ENCODE measurements at places on chromosomes 2 and 18.

GRCh38 chr18:37529296-37529695 is 36.3 kb downstream of the CELF4 start:
- DNase-seq = no peak

- DNase-seq = no peak
Observed at GRCh38 chr2:145906354-145906753, 1386.4 kb upstream of the ZEB2 start.

DNA sequence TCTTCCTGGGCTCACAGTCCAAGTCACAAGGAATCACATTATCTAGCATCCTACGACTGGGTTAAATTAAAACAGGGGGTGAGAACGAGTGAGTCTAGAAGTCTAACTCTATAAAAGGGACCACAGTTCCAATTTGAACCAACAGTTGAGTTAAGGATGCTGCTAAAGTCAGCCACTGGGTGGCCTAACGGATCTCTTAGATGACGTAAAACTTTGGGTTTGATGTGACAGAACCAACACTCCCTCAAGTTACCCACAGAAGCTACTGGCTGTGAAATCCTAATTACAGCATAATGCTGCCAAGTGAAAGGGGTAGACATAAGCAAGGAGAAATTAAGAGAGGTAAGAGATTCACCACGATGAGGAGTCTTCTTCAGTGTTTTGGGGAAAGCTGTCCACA is 32.7 kb upstream of the RUFY4 start:
- no peak for DNase-seq

DNA sequence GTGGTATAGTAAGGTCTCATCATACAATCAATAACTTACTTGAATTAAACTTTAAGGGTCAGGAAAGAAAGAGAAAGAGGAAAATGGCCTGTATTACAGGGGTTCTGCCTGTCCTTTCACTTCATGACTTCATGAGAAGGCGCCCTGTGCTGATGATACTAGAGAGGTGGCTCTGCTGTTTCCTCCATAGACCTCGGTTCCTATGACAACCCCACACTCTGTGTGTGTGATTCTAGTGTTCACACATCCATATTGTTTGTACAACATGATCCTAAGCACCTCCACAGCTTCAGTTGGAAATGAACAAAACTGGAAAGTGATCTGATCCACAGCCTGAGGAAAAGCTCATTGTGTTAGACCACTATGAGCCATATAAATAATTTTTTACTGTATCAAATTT is 7.0 kb upstream of the REEP1 start:
- DNase-seq = no peak

DNA sequence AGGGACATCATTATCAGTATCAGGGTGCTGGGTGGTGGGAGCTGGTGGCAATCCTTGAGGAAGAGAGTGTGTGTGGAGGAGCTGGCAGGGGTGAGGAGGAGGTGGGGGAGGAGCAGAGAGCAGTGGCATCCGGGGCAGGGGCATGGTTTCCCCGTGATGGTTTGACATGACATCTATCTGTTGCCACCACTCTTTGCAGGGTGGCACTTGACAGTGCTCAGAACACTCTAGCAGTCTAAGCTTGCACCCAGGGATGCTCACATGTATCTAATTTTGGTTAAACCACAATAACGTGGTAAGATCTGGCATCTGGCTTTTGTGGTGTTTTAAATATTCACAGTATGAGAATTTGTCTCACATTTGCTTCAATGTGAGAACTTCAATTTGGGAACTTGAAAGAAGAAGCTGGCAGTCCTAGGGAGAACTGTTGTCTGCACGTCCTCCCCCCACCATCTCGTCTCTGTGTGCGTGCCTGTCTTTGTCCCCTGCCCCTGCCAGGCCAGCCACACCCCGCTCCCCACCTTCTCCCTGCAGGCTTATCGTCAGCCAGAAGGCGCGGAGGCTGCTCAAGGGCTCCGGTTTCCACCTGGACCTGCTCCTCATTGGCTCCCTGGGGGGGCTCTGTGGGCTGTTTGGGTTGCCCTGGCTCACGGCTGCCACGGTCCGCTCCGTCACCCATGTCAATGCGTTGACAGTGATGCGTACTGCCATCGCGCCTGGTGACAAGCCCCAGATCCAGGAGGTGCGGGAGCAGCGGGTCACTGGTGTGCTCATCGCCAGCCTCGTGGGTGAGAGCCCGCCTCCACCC is 11.7 kb downstream of the SLC4A3 start:
- DNase-seq = no peak

DNA sequence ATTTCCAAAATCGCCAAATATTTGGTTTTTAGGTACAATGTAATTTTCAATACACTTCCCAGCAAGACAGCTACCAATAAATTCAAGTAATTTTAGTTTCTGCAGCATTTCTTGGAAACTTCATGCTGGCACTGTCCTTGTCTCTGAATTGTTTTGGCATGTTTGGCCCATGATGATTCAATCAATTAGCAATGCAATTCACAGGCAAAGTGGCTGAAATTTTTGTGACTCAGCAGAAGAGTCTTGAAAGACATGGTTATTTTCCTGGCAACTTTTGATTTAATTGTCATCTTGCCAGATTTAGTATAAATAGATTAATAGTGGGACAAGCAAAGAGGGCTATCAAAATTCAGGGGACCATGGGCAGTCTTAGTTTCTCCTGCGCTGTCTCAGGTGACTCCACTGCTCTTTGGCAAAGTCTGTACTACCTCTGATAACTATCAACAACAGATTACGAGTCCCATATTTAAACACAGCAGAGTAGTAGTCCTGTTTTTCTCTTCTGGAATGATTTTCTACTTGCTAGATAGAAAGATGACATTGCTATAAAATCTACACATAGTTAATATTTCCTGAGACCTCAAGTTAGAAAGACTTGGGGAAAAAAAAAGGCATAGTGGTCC is 88.9 kb upstream of the CYP26B1 start:
- peak; percentile 48 for DNase-seq

DNA sequence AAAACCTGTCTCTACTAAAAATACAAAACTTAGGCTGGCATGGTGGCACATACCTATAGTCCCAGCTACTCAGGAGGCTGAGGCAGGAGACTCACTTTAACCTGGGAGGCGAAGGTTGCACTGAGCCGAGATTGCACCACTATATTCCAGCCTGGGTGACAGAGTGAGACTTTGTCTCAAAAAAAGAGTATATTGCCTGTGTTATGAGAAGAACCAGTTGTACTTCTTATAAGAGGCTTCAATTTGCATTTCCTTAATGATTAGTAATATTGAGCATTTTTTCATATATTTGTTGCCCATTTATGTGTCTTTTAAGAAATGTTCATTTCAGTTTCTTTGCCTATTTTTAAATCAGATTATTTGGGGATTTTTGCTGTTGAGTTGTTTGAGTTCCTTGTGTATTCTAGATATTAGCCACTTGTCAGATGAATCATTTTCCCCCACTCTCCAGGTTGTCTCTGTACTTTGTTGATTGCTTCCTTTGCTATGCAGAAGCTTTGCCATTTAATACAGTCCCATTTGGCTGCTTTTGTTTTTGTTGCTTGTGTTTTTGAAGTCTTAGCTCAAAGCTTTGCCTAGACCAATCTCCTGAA is 75.8 kb upstream of the LRPPRC start:
- no peak for DNase-seq

DNA sequence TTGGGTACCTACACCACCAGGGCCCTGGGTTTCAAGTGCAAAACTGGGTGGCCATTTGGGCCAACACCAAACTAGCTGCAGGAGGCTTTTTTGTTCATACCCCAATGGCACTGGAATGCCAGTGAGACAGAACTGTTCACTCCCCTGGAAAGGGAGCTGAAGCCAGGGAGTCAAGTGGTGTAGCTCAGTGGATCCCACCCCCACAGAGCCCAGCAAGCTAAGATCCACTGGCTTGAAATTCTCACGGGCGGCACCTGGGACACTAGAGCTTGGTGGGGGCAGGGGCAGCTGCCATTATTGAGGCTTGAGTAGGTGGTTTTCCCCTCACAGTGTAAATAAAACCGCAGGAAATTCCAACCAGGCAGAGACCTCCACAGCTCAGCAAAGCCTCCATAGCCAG is 46.0 kb upstream of the FAM110C start:
- DNase-seq = no peak

DNA sequence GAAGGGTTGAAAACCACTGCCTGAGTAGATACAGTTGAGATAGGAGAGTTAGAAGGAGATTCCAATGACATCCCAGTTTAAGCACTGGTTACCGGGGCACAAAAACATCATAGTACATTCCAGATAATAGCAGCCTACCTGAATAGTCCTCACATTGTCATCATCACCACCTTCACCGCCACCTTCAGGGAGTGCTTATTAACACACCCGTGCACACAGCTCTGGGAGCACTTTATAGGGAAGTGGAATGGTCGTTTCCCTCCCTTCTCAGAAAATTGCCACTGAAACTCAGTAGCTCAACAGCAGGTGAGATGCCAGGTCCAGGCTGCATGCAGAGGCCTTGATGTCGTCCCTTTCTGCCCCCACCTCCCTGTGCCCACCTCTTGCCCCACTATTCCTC is 8.2 kb downstream of the SERPINB7 start:
- no peak for DNase-seq

DNA sequence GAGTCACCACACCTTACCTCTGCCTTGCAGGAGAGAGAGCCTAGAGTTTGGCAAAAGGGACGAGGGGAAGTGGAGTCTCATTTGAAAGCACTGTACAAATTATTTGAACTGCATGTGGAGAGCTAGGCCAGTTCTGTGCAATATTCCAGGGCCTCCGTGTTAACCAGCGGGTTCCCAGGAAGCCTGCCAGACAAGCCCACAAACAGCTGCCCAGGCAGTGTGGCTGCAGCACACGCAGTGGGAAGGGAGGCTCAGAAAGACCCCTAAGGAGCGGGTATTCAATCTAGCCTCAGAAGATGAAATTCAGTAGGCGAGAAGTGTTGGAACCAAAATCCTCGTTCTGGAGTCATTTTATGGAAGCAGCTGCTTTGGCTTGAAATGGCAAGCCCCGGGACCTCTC is 30.7 kb downstream of the CNGA3 start:
- no peak for DNase-seq

DNA sequence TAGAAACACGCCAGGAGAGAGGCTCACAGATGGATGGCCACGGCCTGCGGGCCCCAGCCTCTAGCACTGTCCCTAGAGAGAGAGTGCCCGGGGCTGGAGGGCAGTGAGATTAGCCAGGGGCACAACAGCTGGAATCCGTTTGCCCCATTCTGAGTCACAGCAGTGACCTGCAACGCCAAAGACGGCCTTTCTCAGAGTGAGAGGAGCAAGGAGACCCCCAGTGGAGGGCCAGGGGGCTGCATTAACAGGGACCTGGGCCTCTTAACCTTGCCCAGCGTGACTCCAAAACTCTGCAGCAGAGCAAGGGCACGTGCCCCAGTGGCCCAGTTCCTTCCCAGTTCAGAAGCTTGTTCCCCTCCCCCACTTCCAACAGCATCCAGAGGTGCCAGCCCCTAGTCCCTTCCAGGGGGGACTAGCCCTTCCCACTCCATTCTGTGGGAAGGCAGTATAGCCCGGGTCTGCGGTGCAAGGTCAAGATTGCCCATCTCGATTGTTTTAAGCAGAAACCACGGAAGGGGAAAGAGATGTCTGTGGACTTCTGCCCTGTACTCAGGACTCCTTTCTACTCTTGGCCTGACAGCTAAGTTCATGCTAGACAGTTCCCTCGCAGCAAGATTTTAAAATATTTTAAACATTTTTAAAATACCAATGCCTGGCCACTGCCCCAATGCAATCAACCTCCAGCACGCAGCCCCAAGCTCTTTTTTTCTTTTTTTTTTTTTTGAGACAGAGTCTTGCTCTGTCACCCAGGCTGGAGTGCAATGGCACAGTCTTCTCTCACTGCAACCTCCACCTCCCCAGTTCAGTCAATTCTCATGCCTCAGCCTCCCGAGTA is 50.9 kb upstream of the BIN1 start:
- DNase-seq = no peak

DNA sequence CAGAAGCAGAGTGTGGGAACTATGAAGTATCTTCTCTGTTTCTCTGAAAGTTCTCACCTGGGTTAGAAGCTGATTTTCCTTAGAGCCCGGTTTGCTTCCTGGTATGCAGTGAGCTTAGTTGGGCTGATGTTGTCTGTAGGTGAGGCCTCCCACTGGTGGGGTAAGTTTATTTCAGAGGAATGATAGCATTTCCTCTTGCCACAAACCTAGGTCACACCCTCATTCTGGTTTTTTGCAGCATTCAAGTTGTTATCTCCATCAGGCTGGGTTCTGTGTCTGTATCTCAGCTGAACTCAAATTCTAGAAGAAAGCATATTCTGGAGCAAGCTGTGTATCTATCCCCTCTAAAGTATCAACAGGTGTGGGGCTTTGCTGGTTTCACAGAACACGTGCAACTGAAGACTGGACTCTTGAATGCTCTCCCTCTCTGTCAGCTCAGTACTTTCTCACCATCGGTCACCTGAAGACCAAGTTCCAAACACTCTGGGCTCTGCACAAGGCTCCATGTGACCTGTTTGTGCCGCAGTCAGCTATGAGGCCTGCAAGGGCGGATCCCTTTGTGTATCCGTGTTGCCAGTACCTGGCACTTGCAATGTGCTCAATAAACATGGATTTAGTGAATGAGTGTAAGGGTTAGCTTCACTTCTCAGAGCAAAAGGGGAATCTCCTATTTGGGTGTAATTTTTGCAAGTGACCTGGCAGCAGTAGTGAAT is 49.5 kb upstream of the MBOAT2 start:
- no peak for DNase-seq

Measured in non-pigmented ciliary epithelial cell (primary cell).